KBM-7 (cell line): ENCODE measurements at places on chromosomes 3 and 15.

- no peak for DNase-seq
Measured at GRCh38 chr3:170321321-170322034, 36.0 kb upstream of the SKIL start.

GRCh38 chr3:193783166-193783896 lies 190.3 kb downstream of the OPA1 start:
- no peak for DNase-seq

DNA sequence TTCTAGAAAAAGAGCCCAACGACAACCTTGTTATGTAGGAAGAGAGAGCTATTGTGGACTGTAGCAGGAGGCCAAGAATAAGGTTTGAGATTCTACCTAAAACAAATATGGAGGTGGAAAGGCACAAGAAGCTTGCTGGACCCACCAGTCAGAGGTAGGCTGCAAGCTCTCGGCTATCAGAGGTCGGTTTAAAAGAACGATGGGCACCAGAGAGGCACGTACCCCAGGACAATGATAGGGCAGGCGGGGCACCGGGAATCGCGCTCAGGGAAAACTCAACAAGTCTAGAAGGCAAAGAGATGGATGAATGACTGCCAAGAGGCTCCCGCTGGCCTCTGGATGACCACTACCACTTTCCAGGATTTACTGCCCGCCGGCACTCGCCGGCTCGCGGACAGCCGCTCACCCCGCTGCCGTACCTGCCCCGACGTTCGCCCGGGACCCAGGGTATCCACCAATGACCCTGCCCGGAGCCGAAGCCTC lies 1.1 kb downstream of the HDGFL3 start:
- peak; percentile 62 for DNase-seq

- no peak for DNase-seq
Measured at GRCh38 chr15:68921926-68922325, 8.4 kb upstream of the SPESP1 start.

- DNase-seq: no peak
Measured at GRCh38 chr3:195407531-195408409, 35.0 kb downstream of the ACAP2 start.

DNA sequence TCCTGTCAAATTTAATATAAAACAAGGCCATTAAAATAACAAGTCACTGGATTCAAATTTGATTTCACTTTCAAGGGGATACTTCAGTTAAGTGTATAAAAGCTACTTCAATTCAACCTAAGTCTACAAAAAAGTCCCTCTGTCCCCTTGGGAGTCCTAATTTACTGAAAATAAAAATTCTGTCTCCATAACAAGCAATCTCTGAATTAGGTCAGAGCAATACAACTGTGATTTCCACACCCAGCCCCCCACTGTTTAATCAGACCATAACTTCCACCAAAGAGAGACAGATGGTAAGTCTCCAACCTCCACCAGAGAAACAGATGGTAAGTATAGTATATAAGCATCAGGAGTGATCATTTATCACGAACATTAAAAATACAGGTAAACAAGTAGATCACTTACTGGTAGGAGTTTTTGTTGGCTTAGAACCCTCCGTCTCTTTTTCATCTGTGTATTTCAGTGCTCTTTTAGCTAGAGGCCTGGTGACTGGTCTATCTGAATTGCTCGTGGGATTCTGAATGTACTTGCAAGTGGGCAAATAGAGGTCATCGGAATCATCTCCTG lies 12.1 kb downstream of the SGO1 start:
- no peak for DNase-seq

- no peak for DNase-seq
Measured at GRCh38 chr3:99990179-99990578, 124.1 kb downstream of the FILIP1L start.

GRCh38 chr3:58151637-58152036 lies 59.1 kb downstream of the DNASE1L3 start:
- no peak for DNase-seq

- DNase-seq: no peak
Measured at GRCh38 chr15:39145854-39146625, 434.8 kb upstream of the THBS1 start.

DNA sequence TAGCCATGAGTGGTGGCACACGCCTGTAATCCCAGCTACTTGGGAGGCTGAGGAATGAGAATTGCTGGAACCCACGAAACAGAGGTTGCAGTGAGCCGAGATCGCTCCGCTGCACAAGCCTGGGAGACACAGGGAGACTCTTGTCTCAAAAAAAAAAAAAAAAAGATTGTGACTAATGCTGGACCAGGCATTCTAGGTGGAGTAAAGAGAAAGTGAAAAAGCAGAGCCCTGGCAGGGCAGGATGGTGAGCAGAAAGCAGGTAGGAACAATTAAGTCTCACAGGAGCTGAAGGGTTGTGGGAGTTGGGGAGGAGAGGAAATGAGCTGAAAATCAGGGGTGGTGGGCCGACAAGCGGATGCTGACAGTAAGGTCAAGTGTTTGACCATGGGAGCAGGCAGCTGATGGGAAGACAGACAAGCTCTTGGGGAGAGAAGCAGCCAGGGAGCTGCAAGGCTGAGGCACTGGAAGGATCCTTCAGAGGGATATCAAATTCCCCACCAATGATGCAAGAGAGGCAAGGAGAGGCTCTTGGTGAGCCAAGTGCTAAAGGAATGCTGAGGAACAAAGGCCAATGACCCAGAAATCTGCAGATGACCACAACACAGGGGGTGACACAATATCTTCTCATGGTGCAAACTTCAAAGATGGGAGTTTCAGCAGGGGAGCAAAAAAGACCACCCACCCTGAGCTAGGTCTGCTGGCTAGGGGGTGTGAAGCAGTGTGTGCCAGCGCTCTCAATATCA lies 251.1 kb downstream of the ULK4 start:
- DNase-seq: no peak

DNA sequence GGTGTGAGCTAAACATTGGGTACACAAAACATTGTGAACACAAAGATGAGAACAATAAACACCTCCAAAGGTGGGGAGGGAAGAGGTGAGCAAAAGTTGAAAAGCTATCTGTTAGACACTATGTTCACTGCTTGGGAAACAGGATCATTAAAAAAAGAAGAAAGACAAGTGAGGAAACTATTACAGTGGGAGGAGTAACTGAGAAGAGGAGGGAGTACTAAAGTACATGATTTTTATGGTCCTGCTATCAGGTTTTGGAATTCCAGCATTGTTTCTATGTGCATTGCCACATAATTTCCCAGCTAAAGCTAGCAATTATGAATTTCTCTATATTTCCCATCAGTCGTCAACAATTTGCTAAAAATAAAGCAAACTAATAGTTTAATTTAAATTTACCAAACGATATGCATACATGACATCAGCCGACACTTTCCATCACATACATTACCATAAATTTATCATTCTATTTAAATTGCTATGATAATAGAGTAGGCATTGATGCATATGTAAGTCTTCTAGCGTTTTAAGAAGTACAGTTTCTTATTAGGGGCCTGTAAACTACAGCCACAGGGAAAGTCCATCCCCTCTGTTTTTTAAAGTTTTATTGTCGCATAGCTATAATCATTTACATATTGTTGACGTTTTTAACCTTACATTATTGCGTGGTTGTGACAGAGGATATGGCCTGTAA lies 221.8 kb downstream of the CHL1 start:
- no peak for DNase-seq

GRCh38 chr3:134610432-134611385 lies 40.1 kb downstream of the KY start:
- DNase-seq: no peak

GRCh38 chr3:12237912-12238650 lies 50.8 kb upstream of the PPARG start:
- DNase-seq: no peak

DNA sequence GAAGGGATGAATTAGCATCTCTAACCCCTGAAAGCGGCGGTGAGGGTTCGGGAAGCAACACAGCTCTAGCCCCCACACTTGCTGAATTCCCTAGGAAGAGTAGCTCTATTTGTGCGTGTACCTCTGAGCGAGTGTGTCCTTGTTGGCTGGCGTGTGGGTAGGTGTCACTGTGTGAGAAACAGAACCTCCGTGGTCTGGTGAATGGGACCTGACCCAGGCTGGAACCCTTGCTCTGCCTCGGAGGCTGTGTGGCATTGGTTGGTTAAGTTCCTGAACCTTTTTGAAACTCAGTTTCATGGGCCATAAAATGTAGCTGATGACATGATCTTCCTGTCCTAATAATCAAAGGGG lies 414 bp upstream of the TMEM115 start:
- no peak for DNase-seq

- DNase-seq: no peak
Measured at GRCh38 chr15:40287968-40288367, 5.1 kb upstream of the ANKRD63 start.

- DNase-seq: peak; percentile 73
Measured at GRCh38 chr3:157532529-157533297, 29.5 kb upstream of the VEPH1 start.

- DNase-seq: no peak
Measured at GRCh38 chr3:39346785-39347585, 17.5 kb downstream of the CCR8 start.

DNA sequence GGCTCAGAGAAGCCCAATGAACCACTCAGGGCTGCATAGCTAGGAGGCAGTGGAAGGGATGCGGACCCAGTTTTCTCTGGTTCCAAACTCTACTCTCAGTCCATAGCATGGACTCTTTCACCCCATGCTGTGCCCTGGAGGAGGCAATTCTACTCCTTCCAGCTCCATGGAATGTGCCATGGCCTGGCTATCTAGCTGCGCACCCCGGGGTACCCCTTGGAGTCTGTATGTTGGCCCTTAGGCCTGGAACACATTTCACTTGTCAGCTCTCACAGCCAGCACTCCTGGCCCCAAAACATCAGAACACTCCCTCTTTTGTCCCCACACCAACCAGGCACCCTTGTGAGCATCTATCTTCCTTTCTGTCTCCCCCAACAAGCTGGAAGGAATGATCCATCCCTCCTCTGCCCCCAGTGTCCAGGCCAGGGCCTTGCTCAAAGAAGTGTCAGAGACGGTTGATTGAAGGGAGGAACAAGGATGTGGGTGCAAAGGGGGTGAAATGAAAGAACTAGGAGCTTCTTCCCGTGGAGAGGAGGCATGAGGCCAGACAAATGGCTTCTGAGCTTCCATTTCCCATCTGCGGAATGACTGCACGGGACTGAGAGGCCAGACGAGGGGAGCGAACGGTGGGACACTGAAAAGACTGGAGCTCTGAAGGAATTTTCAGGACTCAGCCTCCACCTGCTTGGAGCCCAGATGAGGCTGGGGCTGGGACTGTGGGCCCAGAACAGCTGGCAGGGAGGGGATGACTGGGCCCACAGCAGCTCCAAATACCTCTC lies 2.8 kb downstream of the PRSS50 start:
- DNase-seq: no peak

DNA sequence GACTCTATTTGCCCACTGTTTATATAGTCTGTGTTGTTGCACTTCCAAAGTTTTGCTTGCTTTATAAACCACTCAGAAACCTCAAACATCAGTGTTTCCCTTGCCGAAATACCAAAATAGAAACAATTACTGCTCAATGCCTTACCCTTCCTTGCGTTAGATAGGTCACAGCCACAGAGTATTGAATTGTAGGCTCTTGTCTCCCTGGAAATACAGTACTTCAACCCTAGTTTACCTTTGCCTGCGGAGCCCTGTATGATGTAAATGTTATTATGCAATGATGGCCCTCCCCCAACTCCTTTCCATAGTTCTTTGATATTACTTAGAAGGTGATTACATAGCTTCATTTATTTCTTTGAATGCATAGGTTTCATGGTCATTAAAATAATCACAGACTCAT lies 44.2 kb downstream of the SOX2 start:
- no peak for DNase-seq

DNA sequence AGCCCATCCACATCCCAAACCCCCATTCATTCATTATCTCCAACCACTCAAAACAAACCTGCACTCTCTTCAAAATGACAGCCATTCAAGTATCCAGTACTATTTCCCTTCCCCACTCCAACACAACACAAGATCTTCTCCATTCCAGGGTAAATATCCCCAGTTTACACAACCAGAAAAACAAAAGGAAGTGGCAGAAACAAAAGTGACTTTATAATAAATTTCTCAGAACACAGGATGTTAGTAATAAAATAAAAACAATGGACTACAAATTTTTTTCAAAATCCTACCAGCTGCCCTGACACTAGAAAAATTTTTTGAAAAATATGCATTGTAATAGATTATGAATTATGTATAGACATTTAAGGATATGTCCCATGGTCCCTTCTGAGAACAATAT lies 14.2 kb downstream of the CPA3 start:
- no peak for DNase-seq

- DNase-seq: no peak
Measured at GRCh38 chr3:11769704-11770476, 76.8 kb downstream of the TAMM41 start.

GRCh38 chr3:37338500-37338899 lies 164.1 kb upstream of the LRRFIP2 start:
- no peak for DNase-seq

DNA sequence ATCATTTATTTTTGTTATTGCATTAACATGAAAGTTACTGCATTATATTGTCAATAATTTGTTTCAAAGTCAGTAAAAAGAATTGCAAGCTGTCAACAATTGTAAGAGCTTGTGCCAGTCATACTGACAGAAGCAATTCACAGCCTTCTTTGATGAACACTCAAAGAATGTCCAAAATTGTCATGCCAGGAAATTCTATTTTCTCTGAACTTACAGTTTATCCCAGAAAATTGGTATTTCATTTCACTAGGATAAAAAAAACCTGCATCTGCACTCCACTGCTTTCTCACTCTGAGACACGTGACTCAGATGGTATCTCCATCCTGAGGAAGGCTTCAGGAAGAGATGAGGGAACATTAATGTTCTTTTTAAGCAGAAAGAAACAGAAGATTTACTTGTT lies 332.6 kb upstream of the CCDC54 start:
- no peak for DNase-seq

DNA sequence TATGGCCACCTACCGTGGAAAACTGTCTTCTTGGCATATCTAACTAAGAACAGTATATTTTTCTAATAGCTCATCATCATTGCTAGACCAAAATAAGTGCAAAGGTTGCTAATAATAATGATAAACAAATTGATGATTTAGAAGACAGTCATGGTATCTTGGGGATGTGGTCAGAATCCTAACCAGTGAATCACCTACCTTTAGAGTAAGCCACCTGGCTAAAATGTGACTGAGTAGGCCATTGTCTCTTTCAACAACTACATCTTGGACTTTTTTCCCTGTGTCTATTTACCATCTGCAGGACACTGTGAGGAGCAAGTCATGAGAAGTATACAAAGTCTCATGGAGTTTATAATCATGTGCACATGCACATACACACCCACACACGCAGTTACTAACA lies 273.5 kb upstream of the SEMA6D start:
- no peak for DNase-seq

GRCh38 chr3:46129588-46130272 lies 78.4 kb downstream of the CCR1 start:
- peak; percentile 29 for DNase-seq

- no peak for DNase-seq
Measured at GRCh38 chr3:151501923-151502632, 41.2 kb upstream of the IGSF10 start.

GRCh38 chr3:29484633-29485032 lies 203.8 kb downstream of the RBMS3 start:
- DNase-seq: no peak
